ENCODE measurements at places on chromosomes 7 and 10.

DNA sequence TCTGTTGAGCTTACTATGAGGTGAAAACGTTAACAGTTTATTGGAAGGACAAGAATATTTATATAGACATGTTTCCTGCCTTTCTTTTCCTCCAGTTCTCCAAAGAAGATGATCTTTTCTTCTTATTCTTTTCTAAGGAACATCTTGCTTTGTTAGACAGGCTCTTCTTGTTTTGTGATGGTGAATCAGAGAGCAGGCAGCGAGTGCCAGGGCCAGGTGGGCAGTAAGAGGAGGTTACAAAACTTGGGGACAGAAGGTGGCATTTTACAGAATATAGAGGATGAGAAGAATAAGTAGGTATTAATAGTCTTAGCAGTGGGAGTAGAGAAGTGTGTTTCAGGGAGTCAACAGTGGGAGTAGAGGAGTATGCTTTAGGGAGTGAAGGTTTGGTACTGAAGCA, 223.6 kb downstream of the ARL4A start:
- DNase-seq = no peak

GRCh38 chr7:80137410-80137809, 2.8 kb downstream of the GNAI1 start:
- no peak for DNase-seq

DNA sequence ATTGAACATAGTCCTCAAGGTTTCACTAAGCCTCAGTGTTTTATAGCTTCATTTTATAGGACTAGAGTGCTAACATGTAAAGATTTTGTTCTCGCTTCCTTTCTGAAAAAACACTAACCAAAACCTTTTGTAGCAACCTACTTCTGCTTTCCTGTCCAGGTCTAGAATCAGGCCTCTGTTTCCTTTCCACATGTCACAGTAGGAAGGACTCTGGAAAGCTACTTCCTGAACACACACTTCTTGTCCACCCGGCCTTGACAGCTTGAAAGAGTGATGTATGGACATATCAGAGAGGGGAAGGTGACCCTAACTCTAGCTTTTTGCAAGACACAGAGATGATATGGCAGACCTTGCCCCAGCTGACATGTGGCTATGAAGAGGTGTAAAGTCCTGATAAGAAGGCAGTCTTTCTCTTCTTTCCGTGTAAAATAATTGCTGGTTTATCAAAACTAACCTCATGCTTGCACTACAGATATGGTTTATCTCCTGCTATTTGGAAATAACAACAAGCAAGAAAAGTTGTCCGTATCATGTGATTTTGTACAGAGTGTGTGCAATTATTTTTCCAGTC, 175.4 kb downstream of the SKAP2 start:
- peak; percentile 85 for DNase-seq

- no peak for DNase-seq
Observed at GRCh38 chr7:157937406-157937805, 600.6 kb downstream of the DNAJB6 start.

DNA sequence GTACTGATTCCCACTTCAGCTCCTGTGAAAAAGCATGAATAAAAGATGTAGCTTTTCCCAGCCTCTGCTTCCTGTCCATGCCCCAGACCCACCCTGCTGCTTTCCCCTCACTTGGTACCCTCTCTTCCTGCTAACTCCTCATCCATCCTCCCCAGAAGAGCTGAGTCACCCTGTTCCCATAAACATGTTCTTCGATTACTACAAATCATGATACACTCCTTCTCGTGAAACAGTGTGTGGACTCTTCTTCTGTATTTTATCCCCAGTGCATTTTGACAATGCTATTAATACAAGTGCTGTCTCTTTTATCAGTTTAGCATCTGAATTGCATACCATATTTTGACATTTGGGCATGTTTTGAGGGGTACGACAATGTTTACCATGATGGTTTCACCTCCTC, 45.8 kb upstream of the SORBS1 start:
- DNase-seq = no peak

- DNase-seq = no peak
Observed at GRCh38 chr7:154438571-154439367, 386.6 kb downstream of the DPP6 start.

DNA sequence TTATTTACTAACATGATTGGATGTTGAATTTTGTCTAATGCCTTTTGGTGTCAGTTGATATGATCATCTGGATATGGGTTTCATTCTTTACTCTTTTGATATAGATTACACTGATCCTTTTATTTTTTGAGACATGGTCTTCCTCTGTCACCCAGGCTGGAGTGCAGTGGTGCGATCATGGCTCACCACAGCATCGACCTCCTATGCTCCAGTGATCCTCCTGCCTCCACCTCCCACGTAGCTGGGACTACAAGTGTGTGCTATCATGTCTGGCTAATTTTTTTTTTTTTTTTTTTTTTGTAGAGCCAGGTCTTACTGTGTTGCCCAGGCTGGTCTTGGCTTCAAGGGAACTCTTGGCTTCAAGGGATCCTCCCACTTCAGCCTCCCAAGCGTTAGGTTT, 27.1 kb downstream of the BMS1 start:
- DNase-seq = no peak

- DNase-seq = no peak
Observed at GRCh38 chr7:87944547-87944946, 10.5 kb downstream of the ADAM22 start.

DNA sequence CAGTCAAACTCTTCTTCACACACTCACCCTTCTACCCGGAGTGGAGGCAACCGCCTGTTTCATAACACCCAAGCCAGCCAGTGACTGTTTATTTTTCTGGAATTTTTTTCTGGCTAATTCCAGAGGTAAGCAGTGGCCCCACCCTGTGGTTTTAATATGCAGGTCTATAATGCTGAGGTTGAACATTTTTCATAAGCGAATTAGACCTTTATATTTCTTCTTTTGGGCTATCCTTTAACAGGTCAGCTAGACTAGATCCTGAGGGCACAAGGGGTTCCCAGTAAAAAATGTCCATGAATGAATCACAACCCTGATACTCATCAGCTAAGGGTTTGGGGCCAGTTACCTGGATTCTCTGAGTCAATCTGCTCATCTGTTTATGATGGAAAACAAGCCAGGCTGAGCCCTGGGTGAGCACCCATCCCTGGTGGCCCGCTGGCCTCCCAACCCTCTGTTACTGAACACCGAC, 76.2 kb downstream of the GRB10 start:
- DNase-seq = no peak

DNA sequence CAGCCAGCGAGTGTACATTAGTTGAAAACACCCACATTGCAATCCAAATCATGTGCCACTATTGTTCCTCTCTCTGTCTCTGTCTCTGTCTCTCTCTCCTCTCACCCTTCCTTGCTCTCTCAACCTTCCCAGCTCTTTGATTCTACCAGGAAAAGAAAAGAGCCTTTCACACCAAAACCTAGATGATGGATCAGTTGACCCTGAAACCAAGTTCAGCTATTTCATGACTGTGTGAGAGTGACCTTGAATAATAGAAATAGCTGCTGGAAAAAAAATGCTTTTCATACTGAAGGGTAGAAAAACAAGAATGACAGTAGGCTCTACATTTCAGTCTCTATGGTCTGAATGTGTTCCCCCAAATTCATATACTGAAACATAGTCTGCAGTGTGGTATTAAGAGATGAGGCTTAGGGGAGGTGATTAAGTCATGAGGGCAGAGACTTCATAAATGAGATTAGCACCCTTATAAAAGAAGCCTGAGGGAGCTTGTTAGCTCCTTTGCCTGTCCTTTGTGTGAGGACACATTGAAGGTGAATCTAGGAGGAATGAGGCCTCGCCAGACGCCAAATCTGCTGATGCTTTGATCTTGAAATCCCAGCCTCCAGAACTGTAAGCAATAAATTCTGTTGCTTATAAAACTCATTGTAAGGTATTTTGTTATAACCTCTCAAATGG, 65.2 kb downstream of the LYZL1 start:
- DNase-seq = no peak

DNA sequence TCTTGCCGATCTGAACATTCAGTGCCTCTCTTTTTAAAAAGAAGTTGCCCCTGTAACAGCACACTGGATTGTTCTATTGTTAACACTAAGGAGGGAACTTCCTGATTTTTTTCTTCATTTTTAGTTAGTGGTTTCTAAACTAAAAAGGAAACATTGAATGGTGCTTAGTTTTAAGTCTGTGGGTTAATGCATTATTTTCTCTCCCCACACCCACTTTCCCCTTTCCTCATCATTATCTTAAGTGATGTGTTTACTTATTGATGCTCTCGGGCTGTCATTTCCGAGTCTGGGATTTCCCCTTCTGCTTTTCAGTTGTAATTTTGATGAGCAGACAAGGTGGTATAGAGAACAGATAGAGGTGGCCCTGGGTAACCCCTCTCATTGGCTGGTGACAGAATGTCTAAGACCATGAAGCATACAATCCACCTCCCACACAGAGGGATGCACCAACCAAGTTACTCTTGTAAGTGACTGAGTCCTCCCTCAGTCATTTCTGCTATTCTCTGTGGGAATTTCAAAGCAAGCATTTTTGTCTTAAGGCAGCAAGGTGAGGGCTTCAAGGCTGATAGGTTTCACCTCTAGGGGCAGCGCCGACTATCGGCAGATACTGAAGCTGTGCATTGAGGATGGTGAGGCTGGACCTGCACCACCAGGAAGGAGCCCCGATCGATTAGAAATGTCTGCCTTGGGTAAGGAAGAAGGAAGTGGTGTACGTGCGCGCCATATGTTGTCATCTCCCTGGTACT, 49.5 kb downstream of the CHN2 start:
- no peak for DNase-seq

- no peak for DNase-seq
Observed at GRCh38 chr10:28130267-28130666, 131.4 kb upstream of the ODAD2 start.

DNA sequence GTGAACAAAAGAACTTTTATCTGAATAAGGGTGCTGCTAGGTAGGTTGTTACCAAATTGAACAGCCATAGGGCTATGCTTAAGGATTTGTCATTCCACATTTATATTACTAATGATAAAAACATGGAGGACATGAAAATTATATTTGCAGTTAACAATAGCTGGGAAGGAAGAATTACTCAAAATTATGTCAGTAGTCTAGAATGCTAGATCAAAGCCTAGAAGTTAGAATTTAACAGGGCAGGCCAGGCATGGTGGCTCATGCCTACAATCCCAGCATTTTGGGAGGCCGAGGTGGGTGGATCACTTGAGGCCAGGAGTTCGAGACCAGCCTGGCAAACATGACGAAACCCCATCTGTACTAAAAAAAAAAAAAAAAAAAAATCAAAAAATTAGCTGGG, 9.4 kb downstream of the STK17A start:
- no peak for DNase-seq

Data from KBM-7 (cell line).